ENCODE measurements at places on chromosomes 5 and 9. TPM values are rescaled to one million over a fixed set of nuclear protein-coding genes. Genes with fewer than 3 reads are reported as not detected.

DNA sequence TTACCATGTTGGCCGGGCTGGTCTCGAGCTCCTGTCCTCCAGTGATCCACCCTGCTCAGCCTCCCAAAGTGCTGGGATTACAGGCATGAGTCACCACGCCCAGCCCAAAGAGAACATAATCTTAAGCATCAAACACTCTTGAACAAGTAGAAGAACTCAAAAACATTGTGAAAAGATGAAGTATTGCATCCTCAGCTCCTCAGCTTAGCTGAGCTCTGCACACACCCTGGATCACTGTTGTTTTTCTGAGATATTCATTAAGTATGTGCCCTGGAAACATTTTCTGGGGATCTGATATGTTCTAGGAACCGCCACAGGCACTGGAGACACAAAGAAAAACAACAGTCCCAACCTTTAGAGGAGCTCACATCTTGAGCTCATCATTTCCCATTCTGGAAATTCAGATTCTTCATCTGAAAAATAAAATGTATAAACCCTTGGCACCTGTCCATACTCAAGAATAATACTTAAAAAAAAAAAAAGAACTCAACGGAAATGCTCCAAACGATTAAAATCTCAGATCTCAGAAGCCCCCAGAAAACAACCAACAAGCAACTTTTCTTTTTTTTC is 62.2 kb upstream of the ZNF462 start:
- DNase-seq, result no peak

DNA sequence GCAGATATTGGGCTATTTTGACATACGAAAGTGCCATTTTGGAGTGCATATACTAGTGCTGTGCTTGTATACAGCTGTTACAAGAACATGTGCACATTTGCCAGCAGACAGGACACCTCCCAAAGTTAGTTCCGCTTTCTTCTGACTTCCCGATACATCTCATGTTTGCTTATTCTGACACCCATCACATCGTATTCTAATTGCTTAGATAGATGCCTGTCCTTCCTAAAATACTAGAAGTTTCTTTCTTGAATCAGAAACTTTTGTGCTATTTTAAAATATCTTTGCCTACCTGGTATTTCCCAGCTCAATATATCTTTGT is 177.8 kb downstream of the TTLL11 start:
- DNase-seq, result no peak

GRCh38 chr5:143245929-143246561 is 157.4 kb downstream of the NR3C1 start:
- no peak for DNase-seq

- DNase-seq, result no peak
These were observed 45.0 kb upstream of the DMRTA1 start for GRCh38 chr9:22401671-22402070.

- no peak for DNase-seq
These were observed 342.4 kb downstream of the KIAA0825 start for GRCh38 chr5:94276048-94276447.

- DNase-seq, result no peak
These were observed 67.9 kb upstream of the PRR16 start for GRCh38 chr5:120396186-120396585.

DNA sequence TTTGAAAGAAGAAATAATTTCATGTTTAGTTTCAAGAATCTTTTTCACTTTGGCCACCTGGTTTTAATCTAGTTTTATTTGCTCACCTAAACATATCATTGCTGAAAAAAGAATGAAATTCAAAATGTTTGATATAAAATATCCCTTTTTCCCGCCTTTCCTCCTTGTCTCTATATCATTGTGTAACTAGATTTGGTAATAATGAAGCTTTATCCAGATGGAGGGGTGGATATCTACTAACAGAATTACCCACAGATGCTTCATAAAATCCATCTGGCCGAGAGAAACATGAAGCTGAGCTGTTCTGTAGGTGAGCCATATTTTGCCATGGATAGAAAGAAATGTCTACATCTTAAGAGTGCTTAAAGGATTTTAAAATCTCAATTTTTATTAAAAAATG is 214.7 kb downstream of the ICE1 start:
- DNase-seq, result no peak

MLANA gene
- total RNA-seq, result not detected

OTP gene
- not detected for total RNA-seq

ECM2 gene
- 62.0 TPM for total RNA-seq

NR2F1-AS1 gene
- 49.3 TPM for total RNA-seq

PCDHGB1 gene
- total RNA-seq, result 7.8 TPM
